Stimulated activated CD8-positive, alpha-beta memory T cell treated with anti-CD3 and anti-CD28 coated beads, Interleukin-7, amount 100 ng/mL, for 4 hours (primary cell): ENCODE measurements at places on chromosomes 6 and 20.

DNA sequence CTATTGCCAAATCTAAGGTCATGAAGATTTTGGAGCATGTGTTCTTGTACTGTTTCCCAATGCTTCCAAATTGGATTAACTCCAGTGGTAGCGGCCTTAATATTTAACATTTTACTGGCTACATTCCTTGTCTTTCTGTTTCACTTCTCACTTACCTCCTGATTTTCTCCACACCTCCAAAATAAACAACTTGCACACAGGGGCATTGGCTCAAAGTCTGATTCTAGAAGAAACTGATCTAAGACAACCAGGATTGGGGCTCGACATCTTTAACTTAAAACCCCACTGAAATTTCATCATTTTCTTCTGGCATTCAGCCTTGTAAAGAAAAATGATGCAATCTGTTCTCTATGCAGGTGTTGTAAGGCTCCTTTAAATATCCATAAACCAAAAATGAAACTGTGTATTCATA is 557.9 kb upstream of the ID4 start:
- no peak for DNase-seq

- DNase-seq: no peak
Observed at GRCh38 chr20:41889844-41890224, 271.7 kb upstream of the CHD6 start.

- no peak for DNase-seq
Observed at GRCh38 chr6:26195924-26196845, 109.0 kb downstream of the HFE start.

GRCh38 chr20:57326667-57327455 is 2.7 kb upstream of the SPO11 start:
- no peak for DNase-seq

DNA sequence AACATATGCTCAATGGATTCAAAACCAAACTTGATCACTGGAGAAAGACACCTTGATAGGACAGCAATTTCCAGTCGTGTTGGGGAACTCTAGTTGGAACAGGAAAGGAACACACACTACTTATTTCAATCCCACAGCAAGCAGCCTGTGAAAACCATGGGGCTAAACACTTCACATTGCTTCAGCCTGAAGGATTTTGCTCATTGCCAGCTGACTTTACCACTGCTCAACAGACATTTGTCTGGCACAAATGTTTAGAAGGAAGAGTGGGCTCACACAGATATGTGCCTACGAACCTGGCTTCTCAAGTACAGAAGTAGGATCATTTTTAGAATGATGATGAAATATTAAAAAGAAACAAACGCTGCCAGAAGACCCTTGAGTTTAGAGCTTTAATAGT is 598.1 kb downstream of the PHF3 start:
- no peak for DNase-seq

DNA sequence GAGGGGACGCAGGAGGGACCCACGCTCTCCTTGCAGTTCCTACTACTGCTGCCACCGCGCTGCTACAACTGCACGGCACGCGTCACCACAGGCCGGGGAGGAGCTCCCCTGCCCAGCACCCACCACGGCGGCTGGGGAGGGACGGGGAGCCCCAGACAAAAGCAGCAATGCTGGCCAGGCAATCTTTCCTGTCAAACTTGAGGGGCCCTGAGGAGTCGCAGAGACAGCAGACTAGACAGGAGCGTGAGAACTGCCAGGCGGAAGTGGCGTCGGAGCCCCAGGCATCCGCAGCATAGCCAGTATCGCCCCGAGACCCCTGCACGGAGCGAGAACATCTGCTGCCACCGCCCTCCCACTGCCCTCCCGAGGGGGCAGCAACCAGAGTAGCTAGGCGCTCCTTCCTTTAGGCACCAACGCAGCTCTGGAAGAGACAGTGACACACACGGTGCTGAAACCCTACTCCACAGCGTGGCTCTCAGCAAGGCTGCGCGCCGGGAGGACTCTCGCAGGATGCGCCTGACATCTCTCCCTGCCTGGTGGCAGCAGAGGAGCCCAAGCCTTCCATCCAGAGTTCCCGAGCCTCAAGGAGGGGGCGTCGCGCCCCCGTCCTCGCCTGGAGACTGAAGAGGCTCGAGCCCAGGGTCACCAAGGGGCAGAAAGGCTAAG is 2.2 kb downstream of the TAF4 start:
- no peak for DNase-seq

DNA sequence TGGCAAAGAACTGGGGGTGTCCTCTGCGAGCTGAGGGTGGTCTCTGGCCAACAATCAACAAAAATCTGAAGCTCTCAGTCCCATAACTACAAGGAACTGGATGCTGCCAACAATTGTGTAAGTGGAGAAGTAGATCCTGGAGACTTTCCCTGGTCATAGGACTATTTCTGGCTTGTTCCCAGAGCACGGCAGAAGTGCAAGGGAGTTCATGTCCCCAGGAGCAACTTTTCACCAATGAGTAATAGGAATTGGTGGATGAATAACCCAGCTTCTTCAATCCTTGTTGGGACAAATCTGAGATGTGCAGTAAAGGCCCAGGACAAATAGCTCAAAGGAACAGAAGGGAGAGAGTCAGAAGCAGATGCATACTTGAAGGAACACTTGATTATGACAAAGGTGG is 95.5 kb downstream of the QRSL1 start:
- no peak for DNase-seq

- DNase-seq: no peak
Observed at GRCh38 chr20:14604143-14604542, 266.7 kb upstream of the FLRT3 start.

- DNase-seq: no peak
Observed at GRCh38 chr20:33655164-33655563, 7.0 kb upstream of the C20orf144 start.
